Activated CD8-positive, alpha-beta memory T cell treated with anti-CD3 and anti-CD28 coated beads for 1 hour (primary cell): ENCODE measurements at places on chromosomes 4 and X.

DNA sequence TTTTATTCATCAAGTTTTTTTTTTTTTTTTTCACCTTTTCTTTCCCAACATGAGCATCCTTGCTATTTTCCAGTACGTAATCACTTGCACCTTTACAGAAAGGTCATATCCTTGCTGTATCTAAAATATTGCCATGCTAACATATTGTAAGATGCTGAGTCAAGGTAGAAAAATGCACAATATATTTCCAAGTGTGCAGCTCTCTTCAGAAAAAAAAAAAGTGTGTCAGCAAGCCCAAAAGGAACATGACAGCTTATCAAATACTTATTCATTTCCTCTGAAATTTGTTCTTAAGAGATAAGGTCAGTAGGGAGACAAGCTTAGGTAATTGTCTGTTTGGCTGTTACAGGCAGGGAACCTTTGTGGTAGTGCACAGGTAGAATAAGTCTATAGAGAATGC is 27.0 kb downstream of the SH2D1A start:
- no peak for DNase-seq

- peak; percentile 19 for DNase-seq
Observed at GRCh38 chrX:72105436-72105835, 26.3 kb downstream of the RTL5 start.

GRCh38 chr4:139907001-139907809 is 241.6 kb downstream of the MGST2 start:
- DNase-seq = no peak

DNA sequence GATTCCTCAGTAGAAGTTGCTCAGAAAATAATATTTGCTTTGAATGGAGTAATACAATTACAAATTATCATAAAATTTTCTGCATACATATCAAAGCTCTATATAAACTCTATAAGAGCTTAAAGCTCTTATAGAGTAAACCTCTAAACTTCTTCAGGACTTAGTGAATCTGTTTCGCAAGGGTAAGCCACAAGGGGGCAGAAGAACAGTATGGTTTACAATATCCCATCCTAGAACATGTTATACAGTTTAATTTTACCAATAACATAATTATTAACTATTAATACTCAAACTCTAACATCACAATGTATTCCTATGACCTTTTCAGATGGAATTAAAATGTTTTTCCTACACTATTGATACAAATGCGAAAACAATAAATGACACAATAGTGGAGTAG is 33.8 kb upstream of the SPANXN1 start:
- no peak for DNase-seq

DNA sequence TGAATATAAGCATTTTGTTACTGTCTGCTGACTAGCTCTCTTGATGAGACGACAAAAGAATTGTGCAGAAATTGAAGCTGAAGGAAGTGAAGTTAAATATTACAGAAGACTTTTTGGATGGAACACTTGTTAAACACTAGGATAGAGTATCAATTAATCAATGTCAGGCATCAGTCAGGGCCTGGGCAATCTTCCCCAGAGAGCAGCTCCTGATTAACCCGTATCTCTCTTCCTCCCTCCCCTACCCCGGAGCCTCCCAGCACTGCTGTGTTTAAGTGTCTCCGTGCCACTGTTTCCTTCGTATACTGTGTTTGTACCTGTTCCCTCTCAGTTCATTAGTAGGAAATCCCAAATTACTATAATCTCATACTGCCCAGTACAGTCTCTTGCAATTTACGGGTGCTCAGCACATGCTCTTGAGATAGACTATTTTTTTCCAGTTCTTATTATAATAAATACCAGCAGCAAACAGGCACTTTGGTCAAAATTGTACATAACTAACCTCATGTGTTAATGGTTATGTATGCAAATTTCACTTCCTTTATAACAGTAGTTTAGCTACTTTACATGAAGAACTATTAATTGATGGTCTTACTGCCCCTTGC is 765.7 kb upstream of the FTHL17 start:
- DNase-seq = no peak

- DNase-seq = no peak
Observed at GRCh38 chr4:111510535-111510934, 634.7 kb upstream of the FAM241A start.

GRCh38 chr4:119286377-119287002 is 35.4 kb downstream of the FABP2 start:
- DNase-seq = no peak

GRCh38 chr4:5018096-5018495 is 1.2 kb downstream of the CYTL1 start:
- DNase-seq = no peak

- no peak for DNase-seq
Observed at GRCh38 chrX:11655282-11656015, 10.3 kb downstream of the ARHGAP6 start.

DNA sequence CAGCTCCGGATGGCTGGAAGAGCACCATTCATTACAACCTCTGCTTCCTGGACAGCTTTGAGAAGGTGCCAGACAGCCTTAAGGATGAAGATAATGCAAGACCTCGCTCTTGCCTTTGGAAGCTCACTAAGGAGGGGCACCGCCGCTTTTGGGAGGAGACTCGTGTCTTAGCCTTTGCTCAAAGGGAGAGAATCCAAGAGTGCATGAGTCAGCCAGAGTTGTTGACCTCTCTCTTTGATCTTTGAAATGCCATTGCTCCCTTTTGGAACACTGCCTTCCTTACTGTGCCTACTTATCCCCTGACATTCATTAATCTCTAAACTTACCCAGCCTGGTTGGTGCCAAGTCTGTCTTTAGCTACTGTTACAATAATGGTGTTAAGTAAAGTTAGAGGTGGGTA is 1.2 kb downstream of the FOXR2 start:
- no peak for DNase-seq

DNA sequence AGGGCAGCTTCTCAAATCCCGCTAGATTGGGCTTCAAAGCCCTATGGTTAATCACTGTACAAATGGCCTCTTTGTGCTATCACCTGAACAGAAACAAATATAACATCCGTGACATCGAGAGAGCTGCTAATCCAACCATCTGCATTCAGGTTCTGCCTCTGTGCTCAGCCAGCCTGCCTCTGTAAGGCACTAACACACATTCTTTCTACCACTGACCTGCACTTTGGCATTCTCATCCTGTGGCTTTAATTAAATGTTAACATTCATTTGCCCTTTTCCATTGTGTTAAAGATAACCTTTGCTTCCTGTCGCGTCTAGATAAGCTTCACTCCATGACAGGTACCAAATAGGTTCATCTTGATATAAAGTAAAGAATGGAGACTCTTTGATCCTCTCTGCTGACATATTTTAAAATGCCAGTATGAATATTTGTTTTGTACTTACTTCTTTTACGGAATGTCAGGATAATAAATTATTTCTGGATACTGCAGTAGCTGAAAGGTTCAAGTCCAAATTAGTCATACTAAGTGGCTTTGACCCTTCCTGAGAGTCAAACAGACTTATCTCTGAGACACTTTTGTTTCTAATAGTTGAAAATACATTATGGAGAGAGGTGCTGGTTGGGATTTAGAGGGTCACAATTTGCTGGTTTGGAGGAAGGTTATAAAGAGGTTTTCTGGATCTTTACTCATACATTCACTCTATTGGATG is 505.7 kb downstream of the PACRGL start:
- no peak for DNase-seq

- DNase-seq = no peak
Observed at GRCh38 chr4:125262079-125262478, 52.7 kb upstream of the FAT4 start.

GRCh38 chrX:54043541-54044125 is 640 bp downstream of the PHF8 start:
- no peak for DNase-seq

DNA sequence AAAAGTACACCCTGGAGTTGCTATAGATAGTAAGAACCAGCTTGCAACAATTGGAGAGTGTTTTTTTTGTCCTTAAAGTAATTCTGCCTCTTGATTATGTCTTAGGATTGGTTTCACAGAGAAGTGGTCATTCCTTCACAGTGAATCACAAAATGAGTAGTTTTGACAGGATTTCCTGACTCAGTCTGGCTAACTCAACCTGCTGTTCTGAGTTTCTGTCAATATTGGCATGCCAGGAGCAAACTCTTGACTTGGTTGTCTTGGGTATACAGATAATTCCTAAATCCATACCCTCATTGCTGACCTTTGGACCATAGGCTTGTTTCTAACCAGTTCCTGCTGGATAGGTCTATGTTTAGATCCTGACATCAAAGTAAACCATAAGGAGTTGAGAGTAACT is 9.4 kb downstream of the FHIP1A start:
- DNase-seq = no peak

GRCh38 chr4:14168919-14169318 is 541.4 kb upstream of the BOD1L1 start:
- no peak for DNase-seq

DNA sequence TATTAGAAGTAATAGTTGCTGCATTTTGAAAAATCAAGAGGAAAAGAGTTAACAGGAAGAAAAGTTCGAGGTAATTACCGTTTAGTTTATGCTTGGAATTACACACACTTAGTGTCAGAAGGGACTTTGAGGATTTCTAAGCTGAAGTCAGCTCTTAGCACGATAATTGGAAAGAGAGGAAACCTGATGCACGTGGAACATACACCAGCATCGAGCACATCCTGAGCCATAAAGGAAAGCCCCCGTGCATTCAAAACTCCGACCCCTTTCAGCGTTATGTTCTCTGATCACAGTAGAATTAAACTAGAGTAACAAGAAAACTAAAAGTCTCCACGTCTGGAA is 400 bp upstream of the PAQR3 start:
- no peak for DNase-seq

GRCh38 chr4:8393593-8394038 is 46.9 kb downstream of the ACOX3 start:
- no peak for DNase-seq

DNA sequence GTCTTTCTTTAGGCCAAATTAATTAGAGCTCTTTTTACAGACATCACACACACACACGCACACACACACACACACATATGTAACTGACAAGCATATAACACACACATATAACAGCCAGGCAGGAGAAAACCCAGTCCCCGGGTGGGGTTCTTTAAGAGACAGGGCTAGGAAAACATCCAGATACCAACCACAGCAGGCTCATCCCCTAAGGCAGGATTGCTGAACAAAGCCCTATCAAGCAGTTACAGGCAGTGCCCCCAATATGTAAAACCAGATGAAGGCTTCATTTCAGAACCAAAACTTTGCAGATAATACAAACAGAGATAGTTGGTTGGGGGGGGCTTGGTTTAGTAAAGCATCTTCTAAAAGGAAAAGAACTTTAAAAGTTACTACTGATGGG is 18.0 kb upstream of the FAM47E start:
- no peak for DNase-seq

GRCh38 chrX:38860106-38861013 is 59.1 kb downstream of the MID1IP1 start:
- DNase-seq = no peak
